ENCODE measurements at places on chromosomes 16 and 17.

GRCh38 chr17:79849953-79850352 lies 10.7 kb upstream of the CBX4 start:
- DNase-seq: no peak

DNA sequence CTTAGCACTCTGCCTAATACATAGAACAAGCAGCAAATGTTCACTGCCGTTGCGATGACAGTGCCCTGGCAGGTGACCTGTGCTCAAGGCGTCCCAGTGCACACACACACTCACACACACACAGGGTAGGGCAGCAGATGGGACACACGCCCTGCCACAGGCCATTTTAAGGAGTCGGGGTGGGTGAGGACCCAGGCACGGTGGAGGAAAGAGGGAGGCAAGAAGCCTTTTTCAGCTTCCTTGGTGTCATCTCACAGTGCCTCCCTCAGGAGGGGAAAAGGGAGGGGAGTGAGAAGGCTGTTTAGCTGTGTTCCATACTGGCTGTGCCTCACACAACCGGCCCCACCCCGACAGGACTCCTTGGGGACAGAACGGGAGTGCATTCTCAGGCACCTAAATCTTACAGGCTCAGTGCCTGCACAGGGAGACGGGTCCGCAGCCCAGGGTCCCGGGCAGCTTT lies 1.5 kb downstream of the PITPNM3 start:
- DNase-seq: no peak

DNA sequence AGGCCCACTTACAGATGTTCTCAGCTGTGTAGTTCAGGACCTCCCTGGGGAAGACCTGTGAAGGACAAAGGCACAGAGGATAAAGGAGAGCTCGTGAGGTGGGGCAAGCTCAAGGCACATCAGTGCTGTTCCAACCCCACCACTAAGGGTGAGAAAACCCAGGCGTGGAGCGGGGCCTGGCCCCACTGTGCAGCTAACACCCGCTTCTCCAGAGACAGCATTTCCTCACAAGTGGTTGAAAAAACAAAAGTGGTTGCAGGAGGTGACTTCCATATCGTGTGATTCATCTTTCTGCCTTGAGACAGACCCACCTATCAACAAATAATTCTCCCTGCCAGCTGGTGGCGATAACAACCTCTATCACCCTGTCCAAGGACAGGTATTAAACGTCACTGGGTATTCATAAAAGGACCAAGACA lies 30.0 kb downstream of the SNN start:
- DNase-seq: no peak

- DNase-seq: no peak
Observed at GRCh38 chr16:72565106-72565505, 393.2 kb upstream of the PMFBP1 start.

GRCh38 chr16:57958544-57958943 lies 12.4 kb downstream of the CNGB1 start:
- DNase-seq: no peak
